ENCODE measurements at places on chromosomes 6 and 20. TPM values are rescaled to one million over a fixed set of nuclear protein-coding genes. Genes with fewer than 3 reads are reported as not detected.

Gene UST
- 0.90 TPM for total RNA-seq

Gene EDN1
- 1.0 TPM for total RNA-seq

Gene KHDRBS2
- not detected for total RNA-seq

Gene TXLNB
- 0.22 TPM for total RNA-seq

Data from CD8-positive, alpha-beta T cell (primary cell).